Stimulated activated CD8-positive, alpha-beta memory T cell treated with anti-CD3 and anti-CD28 coated beads, Interleukin-4, amount 100 ng/mL, for 1 hour (primary cell): ENCODE measurements at places on chromosomes 7 and 10.

- DNase-seq = no peak
Observed at GRCh38 chr10:104546756-104547155, 94.3 kb upstream of the SORCS3 start.

DNA sequence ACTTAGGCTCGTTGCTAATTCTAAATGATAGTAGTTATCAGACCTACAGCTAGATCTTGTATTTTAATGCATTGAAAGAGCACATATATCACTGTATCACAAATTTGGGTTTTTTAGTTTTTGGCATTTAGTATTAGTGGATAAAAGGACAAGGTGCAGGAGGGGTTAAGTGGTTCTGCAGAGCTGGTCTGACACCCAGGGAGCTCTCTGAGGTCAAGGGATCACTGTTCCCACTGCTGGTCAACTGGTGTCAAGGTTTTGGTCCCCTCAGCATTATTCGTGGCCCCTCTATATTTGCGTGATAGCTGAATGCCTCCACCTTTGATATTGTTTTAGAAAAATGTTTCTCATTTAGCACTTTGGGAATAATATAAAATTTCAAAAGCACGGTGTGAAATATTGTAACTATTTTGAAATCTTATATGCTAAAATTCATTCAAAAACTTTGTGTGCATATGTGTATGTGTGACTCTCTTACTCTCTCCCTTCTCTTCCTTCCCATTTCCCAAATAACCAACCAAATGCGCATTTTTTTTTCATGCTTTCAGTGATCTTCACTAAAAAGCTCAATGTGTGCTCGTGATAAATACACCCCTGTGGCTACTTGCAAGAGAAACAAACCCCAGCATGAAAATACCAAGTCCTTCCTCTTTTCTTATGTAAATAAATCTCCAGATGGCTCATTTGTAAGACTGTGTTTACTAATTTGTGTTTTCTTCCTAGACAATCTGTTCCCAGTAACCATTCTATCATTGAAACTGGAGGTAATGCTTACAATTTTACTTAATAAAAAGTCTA lies 309.2 kb downstream of the FGFR2 start:
- no peak for DNase-seq

GRCh38 chr10:33265621-33266020 lies 68.8 kb downstream of the NRP1 start:
- no peak for DNase-seq

DNA sequence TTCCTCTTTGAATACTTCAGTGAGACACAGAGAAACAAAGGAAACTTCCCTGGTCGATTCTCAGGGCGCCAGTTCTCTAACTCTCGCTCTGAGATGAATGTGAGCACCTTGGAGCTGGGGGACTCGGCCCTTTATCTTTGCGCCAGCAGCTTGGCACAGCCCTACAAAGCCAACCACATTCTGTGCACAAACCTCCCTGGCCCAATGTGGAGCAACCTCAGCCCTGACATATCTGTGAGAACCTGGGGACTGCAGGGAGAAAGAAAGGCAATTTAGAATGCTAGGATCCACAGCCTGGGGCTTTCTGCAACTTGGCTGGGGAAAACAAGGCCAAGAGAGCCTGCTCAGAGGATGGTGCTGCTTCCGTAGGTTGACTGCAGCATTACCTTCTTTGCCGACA lies 63.5 kb upstream of the PRSS58 start:
- no peak for DNase-seq

DNA sequence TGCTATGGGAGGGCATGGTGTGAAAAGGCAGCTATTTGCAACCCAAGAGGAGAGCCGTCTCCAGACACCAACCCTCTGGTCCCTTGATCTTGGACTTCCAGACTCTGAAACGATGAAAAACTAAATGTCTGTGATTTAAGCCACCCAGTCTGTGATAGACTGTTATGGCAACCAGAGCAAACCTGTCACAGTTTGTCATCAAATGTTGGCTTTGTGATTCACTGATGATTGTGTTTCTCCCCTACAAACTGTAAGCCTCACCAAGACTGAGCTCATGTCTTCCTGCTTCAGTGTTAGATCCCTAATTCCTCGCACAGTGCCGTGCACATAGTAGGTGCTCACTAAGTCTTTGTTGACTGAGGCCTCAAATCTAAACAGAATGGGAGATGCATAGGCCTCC lies 224.6 kb upstream of the PITRM1 start:
- DNase-seq = no peak

- no peak for DNase-seq
Observed at GRCh38 chr7:152601305-152601798, 74.6 kb downstream of the XRCC2 start.

- DNase-seq = no peak
Observed at GRCh38 chr10:44259090-44259874, 125.6 kb downstream of the CXCL12 start.

DNA sequence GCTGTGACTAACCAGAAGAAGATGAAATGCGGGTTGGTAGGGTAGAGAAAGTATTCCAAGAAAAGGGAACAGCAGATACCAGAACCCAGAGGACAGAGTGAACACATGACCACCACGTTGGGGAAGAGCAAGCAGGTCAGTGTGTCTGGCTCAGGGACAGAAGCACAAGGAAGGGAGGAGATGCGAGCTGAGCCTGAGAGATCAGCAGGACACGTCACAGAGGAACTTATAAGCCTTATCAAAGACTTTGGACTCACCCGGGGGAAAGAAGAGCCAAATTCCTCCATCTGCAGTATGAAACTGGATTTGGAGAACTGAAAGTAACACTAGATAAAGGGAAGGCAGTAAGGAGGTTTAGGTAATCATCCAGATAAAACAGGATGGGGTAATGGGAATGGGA lies 232.1 kb upstream of the NPVF start:
- no peak for DNase-seq

GRCh38 chr10:126691456-126691855 lies 21.0 kb upstream of the C10orf90 start:
- no peak for DNase-seq

DNA sequence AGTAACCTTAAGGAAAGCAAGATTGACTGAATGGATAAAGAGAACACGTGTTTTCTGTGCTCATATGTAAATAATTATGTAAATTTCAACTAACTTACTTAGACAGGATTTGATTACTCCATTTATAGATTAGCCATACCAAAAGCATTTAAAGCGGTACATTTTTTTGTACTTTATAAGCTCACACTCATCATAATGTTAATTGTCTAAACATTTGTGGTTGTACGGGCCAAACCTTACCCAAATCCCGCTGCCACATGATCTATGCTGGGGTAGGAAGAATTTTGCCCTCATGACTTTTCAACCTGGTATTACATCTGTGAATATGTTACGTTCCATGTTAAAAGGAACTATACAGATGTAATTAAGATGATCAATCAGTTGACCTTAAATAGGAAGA lies 29.1 kb downstream of the MKX start:
- DNase-seq = no peak

- no peak for DNase-seq
Observed at GRCh38 chr7:159067576-159068487, 76.8 kb downstream of the VIPR2 start.

GRCh38 chr10:33382921-33383713 lies 48.6 kb upstream of the NRP1 start:
- DNase-seq = no peak

- no peak for DNase-seq
Observed at GRCh38 chr7:78473571-78474301, 675.2 kb downstream of the PHTF2 start.

DNA sequence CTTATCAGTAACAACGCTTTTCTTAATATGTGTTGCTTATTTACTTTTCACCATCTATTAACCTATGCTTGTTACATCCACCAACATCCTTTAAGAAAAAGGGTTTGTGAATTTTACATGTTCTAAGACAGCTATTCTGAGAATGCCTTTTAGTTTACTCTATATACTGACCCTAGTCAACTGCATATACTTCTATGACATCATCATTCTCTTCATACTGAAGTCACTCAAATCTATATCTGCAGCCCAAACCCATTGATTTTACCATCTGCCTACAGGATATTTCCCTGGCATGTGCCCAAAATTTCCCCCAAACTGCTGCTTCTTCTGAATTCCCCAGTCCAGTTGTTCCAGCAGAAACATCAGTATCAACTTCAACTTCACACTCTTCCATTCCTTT lies 94.6 kb upstream of the FAM204A start:
- no peak for DNase-seq

DNA sequence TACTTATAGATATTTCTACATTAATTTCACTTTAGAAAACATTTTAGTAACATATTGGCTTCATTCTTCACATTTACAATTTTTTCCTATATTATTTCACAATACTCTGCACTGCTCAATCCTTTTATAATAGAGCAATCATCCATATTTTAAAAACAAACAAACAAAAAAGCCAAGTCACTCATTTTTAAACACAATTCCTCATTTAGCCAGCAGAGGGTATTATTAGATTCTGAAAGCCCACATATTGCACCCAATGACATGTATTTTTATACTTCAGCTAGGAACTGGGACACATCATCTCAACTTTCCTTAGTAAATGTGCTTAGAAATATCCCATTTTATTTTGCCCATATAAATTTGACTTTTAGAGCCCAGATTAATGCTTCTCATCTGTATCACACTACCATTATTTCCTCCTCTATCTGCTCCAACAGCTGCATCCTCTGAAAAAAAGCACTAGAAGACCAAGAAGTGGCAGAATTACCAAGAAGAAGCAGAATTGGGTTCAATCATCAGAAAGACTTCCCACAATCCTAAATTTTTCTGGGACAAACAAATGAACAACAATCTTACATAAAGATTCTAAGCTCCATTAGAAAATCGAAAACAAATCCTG lies 29.5 kb downstream of the CTNNA3 start:
- no peak for DNase-seq

DNA sequence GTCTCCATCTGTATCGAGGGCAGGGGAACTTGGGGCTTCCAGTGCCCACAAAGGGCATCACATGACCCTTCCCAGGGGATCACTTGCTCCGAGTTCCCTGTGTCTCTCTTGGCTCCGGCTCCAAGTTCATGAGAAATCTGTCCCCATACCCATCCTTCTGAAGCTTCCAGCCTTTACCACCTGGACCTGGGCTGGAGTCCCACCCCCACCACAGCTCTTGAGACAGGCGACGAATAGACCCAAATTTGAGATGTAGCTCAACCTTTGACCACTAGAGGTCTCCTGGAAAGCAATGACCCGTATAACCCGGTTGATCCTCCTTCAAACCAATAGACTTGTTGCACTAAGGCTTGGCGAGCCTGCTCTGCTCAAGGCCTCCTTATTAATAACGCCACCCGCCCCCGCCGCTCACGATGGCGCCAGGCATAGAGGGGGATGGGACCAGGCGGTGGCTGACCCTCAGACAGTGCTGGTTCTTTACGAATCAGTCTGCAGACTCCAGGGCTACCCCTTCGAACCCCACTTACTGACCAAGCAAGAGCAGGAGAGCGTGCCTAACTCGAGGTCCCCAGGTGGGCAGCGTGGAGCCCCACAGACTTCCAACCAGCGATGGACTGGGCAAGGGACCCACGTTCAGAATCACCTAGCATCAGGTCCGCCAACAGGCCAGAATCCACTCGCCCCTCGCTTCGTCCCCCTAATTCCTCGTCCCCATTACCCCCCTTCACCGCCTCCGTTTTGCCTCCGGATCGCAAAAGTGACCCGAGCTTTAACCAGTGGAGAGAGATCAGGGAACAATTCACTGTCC lies 4.4 kb upstream of the ARID5B start:
- no peak for DNase-seq

GRCh38 chr7:41976411-41976810 lies 260.6 kb downstream of the GLI3 start:
- DNase-seq = no peak

DNA sequence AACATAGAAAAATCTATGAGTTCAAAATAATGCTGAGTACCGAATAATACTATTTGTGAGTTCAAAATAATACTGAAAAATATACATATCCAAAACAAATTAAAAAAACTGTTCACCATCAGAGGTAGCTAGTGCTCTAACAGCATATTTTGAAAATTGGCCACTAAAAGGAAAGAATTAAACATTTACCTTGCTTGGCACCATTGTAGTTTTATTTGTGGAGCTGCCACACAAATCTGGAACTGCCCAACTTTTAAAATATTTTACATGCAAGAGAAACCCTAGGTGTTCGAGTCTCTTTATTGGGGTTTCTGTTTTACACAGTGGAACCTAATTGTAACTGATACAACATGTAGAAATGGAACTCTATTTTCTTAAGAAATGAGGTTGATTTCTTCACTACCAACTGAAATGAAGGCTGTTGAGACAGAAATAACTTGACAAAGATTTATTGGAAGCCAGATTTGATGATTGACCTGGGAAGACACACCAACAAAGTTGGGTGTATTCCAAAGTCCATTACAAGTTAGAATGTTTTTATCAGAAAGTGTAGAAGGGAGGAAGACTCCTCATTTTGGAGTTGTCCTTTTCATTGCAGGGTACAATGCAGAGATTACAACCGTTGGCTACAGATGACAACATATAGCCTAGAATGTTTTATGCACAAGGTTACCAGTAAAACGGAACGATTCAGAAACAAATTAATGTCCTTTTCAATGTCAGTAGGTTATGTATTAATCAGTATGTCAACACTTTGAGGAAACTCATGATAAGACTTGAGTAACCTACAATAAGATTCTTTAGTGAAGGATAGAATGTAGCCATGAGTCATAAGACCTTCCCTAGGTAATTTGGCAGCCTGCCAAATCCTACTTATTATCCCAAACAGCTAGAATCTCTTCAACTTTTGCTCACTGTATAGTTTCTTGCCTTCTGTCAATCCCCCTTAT lies 73.8 kb upstream of the PAPSS2 start:
- no peak for DNase-seq

DNA sequence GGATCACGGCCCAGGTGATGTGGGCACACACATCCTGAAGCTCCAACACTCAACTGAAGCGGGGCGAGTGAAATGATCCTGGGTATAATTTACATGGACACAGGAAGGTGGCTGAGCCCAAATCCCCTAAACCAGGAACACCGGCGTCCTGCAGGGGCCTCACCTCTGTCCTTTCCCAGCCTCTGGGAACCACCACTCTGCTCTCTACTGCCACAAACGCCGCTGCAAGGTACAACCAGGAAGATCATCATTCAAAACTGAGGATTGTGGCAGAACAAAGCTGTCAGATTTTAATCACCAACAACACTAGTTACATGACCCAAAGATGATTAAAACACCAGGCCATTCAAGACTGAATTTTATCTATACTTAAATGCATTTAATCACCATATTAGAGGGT lies 104.0 kb downstream of the DIP2C start:
- DNase-seq = no peak
